ENCODE measurements at places on chromosomes 16 and 17. TPM values are rescaled to one million over a fixed set of nuclear protein-coding genes. Genes with fewer than 3 reads are reported as not detected.

GRCh38 chr16:66121466-66121865 lies 245.0 kb upstream of the CDH5 start:
- DNase-seq = no peak

- peak; percentile 73 for DNase-seq
Observed at GRCh38 chr16:88886845-88887521, 20.5 kb upstream of the PABPN1L start.

- DNase-seq = peak; percentile 50
Observed at GRCh38 chr17:78421534-78422266, 43.3 kb downstream of the PGS1 start.

DNA sequence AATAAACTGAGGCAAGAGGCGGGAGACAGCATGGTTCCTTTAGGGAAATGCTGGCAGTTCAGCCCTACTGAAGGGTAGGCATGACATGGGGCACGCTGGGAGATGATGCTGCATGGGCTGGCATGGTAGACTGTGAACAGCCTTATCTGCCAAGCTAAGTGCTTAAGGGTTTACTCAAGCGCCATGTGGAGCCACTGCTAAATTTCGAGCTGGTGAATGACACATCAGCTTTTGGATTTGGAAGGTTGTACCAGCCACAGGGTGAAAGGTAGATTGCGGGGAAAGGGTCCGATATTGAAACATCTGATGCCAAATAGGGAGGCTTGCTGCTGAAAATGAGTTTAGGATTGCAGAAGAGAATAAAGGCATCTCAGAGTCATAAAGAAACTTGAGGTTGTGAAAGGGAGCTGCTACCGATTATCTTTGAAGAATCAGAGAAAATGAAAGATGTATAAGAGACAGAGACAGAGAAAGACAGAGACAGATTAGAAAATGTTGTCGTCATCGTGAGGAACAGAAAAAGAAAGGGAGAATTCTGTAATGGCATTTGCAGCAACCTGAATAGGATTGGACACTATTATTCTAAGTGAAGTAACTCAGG lies 16.3 kb downstream of the PIK3R5 start:
- DNase-seq = no peak

GLP2R gene
- not detected for total RNA-seq

CCL14 gene
- 20.5 TPM for total RNA-seq

GRCh38 chr16:85210423-85211169 lies 98.3 kb upstream of the CIBAR2 start:
- DNase-seq = no peak

LPO gene
- not detected for total RNA-seq

- DNase-seq = no peak
Observed at GRCh38 chr17:59441464-59442096, 110.1 kb downstream of the YPEL2 start.

GRCh38 chr17:64129515-64129764 lies 504 bp downstream of the ERN1 start:
- no peak for DNase-seq

PIRT gene
- total RNA-seq = not detected

GJD3 gene
- not detected for total RNA-seq

DNA sequence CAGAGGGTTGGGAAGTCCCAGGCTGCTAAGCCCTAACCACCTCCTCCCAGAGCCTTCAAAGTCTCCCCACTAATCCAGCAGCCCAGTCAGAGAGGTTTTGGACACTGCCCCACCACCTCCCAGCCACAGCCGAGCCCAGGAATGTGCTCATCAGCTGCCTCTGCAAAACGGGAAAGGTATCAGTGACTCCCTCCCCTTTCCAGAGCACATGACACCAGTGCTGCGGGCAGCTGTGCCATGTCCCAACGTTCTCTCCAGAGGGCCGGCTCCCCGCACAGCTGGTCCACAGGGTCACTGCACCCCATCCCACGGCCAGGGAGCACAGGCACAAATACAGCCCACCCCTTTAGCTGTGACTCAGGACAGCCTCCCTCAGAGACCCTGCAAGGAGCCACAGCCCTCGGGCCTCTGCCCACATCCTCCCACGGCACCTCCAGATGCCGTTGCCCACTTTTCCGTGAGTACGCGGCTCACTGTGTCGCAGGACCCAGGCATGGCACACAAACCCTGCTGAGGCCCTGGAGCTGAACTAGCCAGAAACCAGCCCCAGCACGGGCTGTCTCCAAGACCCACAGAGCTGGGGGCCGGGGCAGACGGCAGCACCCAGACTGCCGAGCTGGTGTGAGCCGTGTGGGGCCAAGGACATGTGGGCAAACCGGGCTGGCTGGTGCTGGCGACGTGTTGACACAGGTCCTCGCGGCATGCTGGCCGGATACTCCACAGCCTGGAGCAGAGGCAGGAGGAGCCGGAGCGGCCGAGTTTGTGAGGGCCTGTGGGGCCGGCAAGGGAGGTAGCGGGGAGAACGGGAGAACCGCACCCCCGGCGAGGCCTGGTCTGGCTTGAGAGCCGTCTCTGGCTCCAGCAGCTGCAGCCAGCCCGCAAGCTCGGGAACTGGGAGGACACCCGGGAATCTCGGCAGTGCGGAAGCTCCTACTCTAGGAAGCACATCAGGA lies 6.3 kb upstream of the PPP1R27 start:
- no peak for DNase-seq

NPIPB2 gene
- total RNA-seq = 12.6 TPM

PRR35 gene
- total RNA-seq = not detected

DNA sequence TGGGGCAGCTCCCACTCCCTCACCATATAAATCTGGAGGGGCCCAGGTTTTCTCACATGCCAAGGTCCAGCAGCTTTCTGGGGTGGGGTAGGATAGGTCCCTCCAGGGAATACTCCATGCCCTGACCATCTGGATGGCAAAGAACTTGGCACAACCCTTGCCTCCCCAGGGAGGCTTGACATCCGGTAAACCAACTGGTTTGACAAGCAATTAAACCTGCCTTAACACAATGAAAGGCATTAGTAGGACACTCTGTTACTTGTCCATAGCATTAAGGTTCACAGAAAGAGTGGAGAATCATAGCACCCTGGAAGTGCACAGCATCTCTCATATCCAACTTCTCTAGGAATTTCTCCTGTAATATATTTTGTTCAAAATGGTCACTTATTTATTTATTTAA lies 63.9 kb upstream of the MAF start:
- no peak for DNase-seq

- DNase-seq = no peak
Observed at GRCh38 chr17:69818467-69818866, 256.6 kb upstream of the KCNJ16 start.

CENPV gene
- 14.7 TPM for total RNA-seq

- DNase-seq = no peak
Observed at GRCh38 chr16:3771513-3771912, 54.2 kb upstream of the TRAP1 start.

CFAP97D1 gene
- 0.42 TPM for total RNA-seq

DNA sequence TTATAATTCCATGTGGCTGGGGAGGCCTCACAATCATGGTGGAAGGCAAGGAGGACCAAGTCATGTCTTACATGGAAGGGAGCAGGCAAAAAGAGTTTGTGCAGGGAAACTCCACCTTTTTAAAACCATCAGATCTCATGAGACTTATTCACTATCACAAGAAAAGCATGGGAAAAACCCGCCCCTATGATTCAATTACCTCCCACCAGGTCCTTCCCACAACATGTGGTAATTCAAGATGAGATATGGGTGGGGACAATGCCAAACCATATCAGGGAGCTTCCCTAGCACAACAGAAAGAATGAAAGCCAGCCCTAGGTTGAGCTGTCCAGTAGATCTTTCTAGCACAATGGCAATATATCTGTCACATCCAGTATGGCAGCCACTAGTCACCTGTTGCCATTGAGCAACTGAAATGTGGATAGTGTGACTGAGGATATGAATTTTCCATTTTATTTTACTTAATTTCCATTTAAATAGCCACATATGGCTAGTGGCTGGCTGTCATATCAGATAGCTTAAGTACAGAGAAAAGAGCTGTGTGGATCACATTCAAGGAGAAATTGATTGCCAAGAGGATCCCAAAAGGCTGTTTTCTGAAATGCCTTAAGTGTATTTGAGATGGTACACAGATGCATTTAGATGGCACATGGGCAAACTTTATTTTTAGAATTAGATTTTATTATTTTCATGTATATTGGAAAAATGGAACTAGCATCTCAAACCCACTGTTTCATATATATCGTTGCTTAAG lies 273.0 kb downstream of the GRIN2A start:
- DNase-seq = no peak

GRCh38 chr17:64262198-64262999 lies 661 bp downstream of the TEX2 start:
- DNase-seq = peak; percentile 32

DNA sequence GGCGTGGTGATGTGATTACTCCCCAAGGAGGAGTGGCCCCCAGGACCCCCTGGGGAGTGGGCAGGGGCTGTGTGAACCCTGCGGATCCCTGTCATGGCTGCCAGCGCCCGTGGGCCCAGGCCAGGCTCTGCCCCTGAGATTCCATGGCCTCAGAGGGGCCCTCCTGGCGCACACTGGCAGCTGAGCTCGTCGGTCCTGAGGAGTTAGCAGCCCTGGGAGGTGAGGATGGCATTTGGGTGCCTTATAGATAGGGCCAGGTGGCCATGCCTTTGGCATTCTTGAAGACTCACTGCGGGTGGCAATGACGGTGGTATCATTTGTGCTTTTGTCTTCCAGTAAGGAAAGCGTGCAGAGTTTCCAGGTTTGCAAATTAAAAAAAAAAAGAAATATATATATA lies 146.8 kb upstream of the GSE1 start:
- DNase-seq = no peak

DNA sequence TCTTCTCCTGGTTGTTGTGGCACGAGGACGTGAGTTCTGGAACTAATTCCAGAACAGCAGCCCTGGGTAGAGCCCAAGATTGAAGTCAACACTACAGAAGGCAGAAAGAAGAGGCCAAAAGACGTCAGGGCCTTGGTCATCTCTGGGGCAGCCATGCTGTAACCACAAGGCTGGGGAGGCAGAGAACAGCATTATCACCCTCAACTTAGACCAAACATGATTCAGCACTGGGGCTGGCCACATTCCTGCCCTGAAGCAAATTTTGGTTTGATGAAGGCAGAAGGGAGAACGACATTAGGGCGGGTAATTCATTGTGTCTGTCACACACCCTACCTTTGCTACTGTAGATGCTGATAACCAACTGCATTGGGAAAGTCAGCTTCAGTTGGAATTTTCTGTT lies 9.7 kb upstream of the ALOX15B start:
- no peak for DNase-seq

GRCh38 chr17:68851890-68852289 lies 103.3 kb downstream of the ABCA8 start:
- DNase-seq = no peak

DNA sequence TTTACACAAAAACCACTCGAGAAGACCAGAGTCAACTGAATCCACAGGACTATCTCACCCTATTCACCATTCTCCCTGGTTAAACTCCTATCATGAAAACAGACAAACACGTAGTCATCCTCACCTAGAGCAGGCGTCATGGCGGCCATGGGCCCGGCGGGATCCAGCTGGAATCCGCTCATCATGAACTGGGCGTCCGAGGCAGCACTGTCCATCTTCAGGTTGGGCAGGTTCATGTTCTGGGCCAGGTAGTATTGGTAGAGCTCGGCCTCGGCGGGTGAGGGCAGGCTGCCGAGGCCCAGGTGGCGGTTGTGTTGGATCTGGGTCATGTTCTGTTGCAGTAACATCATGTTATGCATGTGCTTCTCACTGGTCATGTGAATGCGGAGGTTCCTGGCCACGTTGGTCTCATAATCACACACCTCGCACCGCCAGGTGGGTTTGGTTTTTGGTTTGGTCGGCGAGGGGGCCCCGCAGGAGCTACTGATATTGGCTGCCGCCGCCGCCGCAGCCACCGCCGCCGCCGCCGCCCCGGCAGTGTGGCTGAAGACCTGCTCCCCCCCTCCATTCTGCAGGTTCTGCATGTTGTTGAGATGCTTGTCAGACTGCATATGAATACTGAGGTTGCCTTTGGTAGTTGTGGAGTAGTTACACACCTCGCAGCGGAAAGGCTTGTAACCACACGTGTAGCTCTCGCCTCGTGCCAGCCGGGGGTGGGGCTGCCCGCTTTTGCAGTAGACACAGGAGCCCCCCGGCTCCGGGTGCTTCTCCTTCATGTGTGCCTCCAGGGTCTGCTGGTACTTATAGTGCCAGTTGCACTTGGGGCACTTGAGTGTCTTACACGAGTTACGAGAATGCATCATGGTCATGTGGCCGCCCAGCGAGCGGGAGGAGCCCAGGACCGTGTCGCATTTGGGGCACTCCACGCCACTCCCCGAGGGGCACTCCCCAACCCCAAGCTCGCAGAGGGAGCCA lies 90.3 kb downstream of the ZFHX3 start:
- no peak for DNase-seq

- DNase-seq = no peak
Observed at GRCh38 chr16:149024-149660, 3.3 kb upstream of the HBZ start.

GRCh38 chr16:81668243-81669097 lies 110.6 kb upstream of the PLCG2 start:
- no peak for DNase-seq

DNA sequence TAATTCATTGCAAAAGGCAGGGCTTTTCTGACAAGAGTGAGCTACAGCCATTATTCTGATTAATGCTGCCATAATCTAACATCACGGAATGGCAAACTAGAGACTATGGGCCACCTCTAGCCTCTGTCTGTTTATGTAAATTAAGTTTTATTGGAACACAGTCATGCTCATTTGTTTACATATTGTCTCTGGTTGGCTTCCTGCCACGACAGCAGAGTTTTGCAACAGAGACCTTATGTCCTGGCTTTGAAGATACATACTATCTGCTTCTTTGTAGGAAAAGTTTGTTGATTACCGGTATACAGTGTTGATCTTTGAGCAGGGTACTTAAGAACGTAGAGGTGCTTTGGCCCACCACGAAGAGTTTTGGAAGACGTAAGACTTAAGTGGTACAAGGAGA lies 715.9 kb upstream of the RBFOX1 start:
- DNase-seq = no peak

DNA sequence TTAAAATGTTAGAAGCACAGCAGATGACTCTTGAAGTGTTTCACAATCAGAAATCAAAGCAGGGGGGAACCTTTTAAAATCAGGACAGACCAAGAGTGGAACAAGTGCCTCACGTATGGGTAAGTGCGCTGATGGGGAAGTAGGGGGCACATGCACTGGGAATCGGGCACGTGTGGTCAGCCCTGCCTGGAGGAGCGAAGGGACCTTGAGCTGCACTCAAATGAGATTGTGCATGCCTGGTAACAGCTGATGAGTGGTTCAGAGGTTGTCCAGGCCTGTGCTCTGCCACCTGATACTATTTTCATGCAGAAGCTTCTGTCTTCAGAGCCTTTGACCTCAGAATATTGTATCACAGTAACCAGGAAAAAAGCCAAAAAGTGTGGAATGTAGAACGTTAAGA lies 13.7 kb upstream of the XYLT2 start:
- DNase-seq = no peak

KRT33A gene
- not detected for total RNA-seq

- DNase-seq = no peak
Observed at GRCh38 chr17:6240001-6240400, 169.8 kb downstream of the WSCD1 start.

Measured in tibial nerve (tissue), 4 donors.